CD8-positive, alpha-beta T cell (primary cell): ENCODE measurements at places on chromosomes 2 and 18. TPM values are rescaled to one million over a fixed set of nuclear protein-coding genes. Genes with fewer than 3 reads are reported as not detected.

GRCh38 chr18:23643815-23644490 lies 18.8 kb downstream of the ANKRD29 start:
- DNase-seq, result no peak

GRCh38 chr2:28588292-28588670 lies 92.4 kb downstream of the PLB1 start:
- DNase-seq, result no peak

DNA sequence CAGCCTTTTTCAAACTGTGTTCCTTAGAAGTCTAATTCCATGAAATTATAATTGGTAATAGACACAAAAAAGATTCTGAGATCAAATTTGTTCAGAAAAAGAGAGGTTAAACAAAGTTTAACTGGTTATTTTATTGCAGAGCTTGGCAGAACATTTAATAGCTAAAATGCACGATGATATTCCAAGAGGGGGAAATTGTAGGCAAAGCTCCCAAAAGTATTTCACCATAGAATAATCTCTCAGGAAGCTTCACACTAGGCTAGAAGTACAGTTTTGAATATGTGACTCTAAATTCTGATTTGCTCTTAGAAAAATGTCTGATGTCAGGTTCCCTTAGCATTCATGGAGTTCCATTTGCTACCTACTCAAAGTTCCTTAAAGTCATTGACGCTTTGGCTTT lies 292.4 kb upstream of the SETBP1 start:
- no peak for DNase-seq

- no peak for DNase-seq
Observed at GRCh38 chr2:197251163-197251562, 59.4 kb downstream of the ANKRD44 start.

- no peak for DNase-seq
Observed at GRCh38 chr18:22040533-22040932, 128.9 kb upstream of the GATA6 start.

DNA sequence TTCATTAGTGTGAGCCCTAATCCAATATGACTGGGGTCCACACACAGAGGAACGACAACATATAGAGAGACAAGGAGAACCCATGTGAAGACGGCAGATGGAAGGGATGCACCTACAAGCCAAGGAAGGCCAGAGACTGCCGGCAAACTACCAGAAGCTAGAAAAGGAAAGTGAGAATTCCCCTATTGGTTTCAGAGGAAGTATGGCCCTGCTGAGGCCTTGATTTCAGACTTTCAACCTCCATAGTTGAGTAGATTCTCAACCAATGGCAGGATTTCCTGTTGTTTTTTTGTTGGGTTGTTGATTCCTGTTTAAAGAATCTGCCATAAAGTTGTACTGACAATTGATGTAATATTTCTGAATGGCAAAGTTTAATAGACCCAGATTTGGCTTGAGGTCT lies 241.5 kb downstream of the SATB2 start:
- DNase-seq, result no peak

- DNase-seq, result no peak
Observed at GRCh38 chr18:55031164-55031563, 71.9 kb upstream of the CCDC68 start.

GRCh38 chr2:68292108-68292710 lies 27.5 kb downstream of the CNRIP1 start:
- peak; percentile 7 for DNase-seq

- DNase-seq, result no peak
Observed at GRCh38 chr2:199085261-199085660, 372.5 kb downstream of the SATB2 start.

- DNase-seq, result no peak
Observed at GRCh38 chr18:64099244-64099643, 49.6 kb downstream of the LINC00305 start.

DNA sequence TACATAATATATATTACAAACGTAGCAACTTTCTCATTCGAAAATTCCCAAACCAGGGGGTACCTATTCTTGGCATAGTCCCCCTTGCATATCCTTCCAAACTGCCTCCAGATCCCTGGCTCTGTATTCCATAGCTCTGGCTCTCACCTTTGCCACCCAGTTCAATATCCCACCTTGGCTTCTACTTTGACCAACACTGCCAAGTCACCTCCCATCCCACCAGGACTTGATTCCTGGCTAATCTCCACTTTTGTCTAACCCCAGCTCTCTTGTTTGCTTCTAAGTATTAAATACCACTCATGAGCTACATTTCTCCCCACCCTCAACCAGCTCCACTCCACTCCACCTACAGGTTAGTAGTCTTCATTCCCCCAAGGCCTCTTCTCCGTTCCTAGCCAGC lies 103.2 kb upstream of the WDR75 start:
- no peak for DNase-seq

GRCh38 chr2:32715391-32715841 lies 87.6 kb downstream of the TTC27 start:
- no peak for DNase-seq

GRCh38 chr2:127084611-127085316 lies 22.2 kb downstream of the BIN1 start:
- DNase-seq, result no peak

DNA sequence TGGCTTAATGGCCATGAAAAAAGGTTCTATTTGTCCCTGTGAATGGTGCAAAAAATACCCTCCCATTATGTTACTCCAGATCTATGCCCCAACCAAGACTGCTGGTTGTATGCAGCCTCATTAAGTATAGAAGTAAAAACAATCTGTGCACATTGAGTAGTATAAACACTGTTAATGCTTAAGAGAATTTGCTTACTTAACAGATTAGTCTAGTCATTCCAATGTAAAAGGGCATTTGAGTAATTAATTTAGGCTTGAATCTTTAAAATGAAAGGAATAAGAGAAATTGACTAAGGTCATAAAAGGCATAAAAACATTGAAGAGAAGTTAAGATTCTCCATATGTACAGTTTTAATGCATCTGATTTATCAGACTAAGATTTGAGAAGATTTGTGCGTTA lies 51.2 kb downstream of the FAM124B start:
- DNase-seq, result no peak

- no peak for DNase-seq
Observed at GRCh38 chr2:70468878-70469277, 84.7 kb downstream of the TGFA start.

GRCh38 chr2:96806468-96807126 lies 9.5 kb upstream of the CNNM3 start:
- DNase-seq, result peak; percentile 75

DNA sequence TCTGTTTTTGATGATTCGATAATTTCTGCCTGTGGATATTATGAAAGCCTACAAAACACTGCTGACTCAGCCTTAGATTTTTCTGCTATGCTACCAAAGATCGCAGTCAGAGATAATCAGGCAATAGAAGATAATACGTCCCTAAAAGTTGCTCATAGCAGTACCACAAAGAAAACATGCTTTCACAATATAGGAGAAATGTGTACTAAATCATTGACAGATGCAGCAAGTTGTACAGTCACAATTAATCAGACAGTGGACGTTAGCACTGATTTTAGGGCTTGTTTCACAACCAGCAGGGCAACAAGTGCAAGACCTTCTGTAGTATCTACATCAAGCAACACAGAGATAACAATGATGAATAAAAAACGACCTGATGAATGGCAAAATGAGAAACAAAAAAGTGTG lies 19.5 kb downstream of the RBM44 start:
- DNase-seq, result no peak

DNA sequence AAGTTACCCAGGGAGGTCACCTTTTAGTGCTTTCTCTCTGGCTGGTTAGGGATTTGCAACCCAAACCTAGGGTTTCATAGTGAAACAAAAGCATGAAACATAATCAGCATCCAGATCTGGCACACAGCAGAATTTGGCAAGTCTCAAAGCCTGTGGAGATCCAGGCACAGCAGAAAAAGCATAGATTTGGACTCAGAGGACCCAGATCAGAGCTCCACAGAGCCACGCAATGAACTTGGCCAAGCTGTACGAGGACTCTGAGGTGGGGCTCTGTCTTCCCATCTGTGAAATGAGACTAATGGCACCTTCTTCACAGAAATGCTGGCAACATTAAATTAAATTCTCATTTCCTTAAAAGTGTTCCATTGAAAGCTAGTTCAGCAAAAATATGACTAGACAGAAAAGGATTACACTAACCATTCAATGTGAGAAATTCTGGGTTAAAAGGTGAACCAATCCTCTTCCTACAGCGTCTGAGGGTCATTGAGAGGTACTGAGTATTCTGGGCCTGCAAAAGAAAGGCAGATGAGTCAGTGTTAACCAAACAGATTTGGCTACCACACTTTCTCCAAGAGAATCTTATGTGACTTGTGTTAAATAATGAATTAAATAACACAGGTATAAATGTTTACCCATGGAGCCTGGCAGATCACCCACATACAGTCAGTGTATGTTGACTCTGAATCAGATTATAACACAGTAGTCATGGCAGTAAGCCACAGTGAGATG lies 266.3 kb downstream of the MREG start:
- no peak for DNase-seq

DNA sequence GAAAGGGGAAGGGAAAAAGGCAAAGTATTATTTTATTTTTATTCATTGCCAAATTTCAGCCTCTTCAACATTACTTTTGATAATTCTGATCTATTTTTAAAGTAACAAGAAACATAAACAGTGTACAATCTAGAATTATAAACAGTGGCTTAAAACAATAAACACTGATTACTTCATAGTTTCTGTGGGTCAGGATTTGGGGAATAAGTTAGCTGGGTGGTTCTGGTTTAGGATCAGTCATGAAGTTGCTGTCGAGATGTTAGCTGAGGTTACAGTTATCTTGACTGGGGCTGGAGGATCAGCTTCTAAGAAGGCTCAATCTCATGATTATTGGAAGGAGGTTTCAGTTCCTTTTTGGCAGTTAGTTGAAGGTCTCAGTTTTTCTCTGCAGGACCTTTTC lies 109.2 kb downstream of the SCN2A start:
- DNase-seq, result no peak

DNA sequence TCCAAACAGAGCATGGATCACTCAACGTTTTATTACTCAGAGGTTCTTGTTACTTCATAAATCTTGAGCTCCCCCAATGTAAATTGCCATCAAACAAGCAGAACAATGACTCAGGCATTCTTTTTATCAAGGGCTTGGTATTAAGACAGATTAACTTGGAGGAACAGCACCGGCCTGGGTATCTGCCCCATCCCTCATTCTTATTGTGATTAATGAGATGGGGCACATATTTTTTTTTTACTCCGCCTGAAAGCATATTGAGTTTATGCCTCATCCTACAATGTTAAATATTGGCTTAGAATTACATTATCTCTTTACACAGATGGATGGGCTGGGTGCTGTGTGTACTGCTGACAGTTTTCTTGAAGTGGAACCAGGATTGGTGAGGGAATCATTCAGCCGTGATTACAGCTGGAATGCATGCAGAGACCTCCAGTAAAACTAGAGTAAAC lies 387.3 kb downstream of the CLIP4 start:
- no peak for DNase-seq

DNA sequence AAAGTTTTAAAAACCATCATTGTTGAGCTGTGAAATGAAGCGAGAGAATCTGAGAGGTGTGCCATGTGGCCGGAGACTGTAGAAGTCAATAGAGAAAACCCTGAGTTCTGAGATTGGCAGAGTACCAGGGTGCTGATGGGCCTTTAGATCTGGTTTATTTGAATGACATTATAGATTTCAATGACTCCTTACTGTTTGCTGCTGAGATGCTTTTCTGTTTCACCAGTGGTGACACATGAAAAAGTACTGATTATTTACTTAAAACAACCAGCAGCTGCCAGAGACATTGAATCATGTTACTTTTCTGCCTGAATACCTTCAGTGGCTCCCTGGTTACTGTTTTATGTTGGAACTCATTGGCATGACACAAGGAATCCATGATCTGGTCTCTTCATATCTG lies 602.7 kb upstream of the ZNF804A start:
- DNase-seq, result no peak

GRCh38 chr2:23009545-23010149 lies 375.3 kb upstream of the KLHL29 start:
- no peak for DNase-seq

GRCh38 chr2:223526106-223526505 lies 76.1 kb downstream of the SCG2 start:
- DNase-seq, result no peak

- DNase-seq, result no peak
Observed at GRCh38 chr2:224379986-224380385, 21.9 kb downstream of the FAM124B start.

GRCh38 chr2:88880441-88880953 lies 189.0 kb downstream of the RPIA start:
- no peak for DNase-seq

DNA sequence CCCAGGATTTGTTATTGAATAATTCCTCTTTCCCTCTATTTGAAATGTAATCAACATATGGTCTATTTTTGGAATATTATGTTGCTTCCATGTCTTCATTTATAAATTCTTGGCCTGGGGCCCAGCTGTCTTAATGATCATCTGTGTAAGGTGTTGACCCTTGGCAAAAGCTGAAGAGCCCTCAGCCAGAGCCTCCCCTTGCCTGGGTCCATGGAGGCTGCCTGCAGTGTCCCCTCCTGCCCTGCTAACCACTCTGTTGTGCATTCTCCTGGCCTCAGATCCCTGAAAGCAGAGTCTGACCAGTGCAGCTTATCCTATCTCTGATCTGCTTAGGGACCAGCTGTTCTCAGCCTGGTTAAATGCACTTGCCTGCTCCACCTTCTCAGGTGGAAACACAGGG lies 226.1 kb upstream of the APCDD1 start:
- DNase-seq, result no peak

- no peak for DNase-seq
Observed at GRCh38 chr18:11516751-11517503, 92.5 kb upstream of the SLC35G4 start.

DNA sequence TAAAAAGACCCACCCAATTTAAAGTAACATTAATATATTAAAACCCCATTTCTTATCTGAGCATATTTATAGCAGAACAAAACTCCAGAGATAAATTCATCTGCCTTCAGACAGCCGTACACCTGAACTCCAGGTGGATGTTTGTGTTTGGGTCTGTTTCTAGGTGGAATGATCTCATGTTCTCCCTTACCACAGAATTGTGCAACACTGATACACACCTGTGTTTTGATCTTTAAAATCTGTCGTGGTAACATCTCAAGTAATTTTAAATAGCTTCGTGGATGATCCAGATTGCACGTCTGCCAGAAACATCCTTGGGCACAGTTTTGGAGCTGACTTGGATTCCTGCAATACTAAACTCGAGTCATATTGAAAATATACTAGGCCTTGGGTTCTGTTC lies 207.5 kb upstream of the FOSL2 start:
- DNase-seq, result no peak

GRCh38 chr2:32711219-32711618 lies 83.4 kb downstream of the TTC27 start:
- no peak for DNase-seq

Gene FBXO15
- total RNA-seq, result 1.0 TPM

Gene TMEM17
- not detected for total RNA-seq

Gene SELENOI
- 40.8 TPM for total RNA-seq

Gene ASAP2
- total RNA-seq, result not detected

Gene KLHL41
- not detected for total RNA-seq

Gene AOX1
- not detected for total RNA-seq

Gene LHCGR
- total RNA-seq, result not detected

Gene LANCL1
- total RNA-seq, result 15.5 TPM

Gene HRH4
- total RNA-seq, result not detected

Gene TLX2
- total RNA-seq, result not detected

Gene ASPRV1
- 0.86 TPM for total RNA-seq

Gene SNRNP27
- 58.5 TPM for total RNA-seq
